ENCODE measurements at places on chromosomes 12 and 14.
A peak's percentile ranks its signal among the peaks of the same experiment; 100 is the strongest.

- DNase-seq, result no peak
These were observed 9.2 kb upstream of the ADCK1 start for GRCh38 chr14:77790566-77791224.

DNA sequence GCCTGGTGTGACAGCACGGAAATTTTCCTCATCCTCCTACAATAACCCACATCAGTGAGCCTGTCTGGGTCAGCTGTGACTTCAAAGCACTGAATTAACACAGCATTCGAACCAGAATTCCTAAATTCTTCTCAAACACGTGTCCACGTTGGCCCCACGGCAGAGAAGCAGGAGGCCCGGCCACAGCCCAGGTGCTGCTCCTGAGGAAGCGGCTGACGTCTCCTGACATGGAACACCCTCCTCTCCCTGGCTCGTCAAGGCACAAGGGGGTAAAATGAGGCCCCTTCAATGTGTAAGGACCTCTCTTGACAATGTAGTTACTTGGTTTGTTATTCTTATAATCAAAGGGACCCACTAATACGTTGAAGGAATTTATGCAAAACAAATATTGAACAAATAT lies 156.3 kb upstream of the GSC start:
- DNase-seq, result no peak

- DNase-seq, result no peak
These were observed 55.2 kb downstream of the PRICKLE1 start for GRCh38 chr12:42534184-42534838.

- DNase-seq, result peak; percentile 89
These were observed 3.6 kb upstream of the LGALS3 start for GRCh38 chr14:55125403-55125802.

GRCh38 chr12:97476255-97476654 lies 13.7 kb downstream of the RMST start:
- DNase-seq, result no peak

DNA sequence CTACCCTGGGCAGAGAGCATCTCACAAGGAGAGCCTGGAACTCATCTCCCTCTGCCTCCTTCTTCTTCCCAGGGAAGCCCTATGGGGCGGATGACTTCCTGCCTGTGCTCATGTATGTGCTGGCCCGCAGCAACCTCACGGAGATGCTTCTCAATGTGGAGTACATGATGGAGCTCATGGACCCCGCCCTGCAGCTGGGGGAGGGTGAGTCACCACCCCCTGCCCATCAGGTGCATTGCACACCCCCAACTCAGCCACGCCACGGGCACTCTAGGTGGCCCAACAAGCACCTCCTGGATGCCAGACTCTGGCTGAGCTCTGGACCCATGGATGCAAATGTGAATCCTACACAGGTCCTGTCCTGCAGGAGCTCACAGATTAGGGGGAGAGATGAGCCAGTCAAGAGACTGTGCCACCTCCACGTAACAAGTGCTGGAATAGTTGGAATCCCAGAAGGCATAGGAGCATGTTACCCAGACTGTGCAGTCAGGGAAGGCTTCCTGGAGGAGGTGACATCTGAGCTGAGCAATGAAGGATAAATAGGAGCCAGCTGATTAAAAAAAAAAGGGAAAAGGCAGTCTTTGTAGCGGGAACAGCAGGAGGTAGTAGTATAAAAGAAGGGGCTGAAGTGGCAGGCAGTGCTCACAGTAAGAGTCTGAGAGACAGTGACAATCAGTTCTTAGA lies 71.9 kb downstream of the LGMN start:
- no peak for DNase-seq

DNA sequence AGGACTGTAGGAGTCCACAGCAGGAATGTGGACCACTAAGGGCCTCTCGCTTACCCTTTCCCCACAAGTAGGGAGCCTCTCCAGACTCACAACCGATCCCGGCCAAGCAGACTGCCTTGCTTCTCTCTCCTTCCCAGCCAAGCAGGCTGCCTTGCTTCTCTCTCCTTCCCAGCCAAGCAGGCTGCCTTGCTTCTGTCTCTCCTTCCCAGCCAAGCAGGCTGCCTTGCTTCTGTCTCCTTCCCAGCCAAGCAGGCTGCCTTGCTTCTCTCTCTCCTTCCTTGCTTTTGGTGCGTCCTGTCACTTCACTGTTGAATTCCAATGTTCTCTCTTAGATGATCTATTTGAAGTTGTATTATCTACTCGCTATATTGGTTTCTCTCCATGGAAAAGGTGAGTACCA lies 32.6 kb upstream of the CCND2 start:
- DNase-seq, result no peak

DNA sequence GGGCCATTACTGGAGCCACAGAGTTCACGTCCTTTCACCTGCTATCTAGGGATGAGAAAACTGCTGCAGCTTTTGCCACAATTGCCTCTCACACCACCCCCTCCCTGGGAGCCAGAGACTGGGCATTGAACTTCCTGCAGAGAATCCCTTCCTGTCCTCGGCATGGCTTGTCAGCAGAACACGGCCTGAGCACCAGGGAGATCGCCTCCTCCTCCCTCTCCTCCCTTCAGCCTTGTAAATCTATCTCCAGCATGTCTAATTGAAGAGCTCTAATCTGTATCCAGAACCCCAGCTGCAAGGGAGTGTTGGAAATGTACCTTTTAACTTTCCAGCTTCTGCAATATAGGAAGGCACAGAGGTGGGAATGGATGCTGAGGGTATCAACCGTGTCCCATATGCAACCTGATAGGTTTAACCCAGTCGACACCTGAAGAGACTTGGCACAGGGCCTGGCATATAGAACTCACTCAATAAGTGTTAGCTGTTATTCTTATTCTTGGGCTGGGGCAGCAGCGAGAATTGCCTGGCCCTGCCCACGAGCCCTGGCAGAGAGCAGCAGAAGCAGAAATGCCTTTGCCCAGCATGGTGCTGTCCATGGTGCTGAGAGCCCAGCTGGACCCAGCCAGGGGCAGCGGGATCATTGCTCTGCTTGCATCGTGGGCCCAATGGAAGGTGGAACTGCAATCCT lies 26.8 kb downstream of the TMEM63C start:
- peak; percentile 54 for DNase-seq

DNA sequence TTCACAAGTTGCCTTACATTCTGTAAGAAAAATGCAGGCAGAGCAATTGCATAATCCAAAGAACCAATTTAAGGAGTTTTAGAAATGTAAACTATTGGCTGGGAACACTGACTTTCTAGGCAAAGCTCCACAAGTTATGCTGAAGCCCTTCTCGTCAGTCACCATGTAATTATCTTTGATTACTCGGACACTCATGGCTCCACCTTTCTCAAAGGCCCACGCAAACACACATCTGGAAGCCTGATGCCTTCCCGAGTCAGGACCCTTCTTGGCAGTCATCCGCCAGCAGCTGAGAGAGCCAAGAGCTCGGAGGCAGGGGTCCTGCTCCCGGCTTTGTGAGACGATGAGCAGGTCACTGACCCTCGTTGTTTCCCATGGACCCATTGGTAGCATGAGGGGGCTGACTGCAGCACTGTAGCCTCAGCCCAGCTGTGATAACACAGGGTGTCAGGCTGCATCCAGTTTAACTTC lies 202.2 kb downstream of the TMEM132D start:
- DNase-seq, result no peak

DNA sequence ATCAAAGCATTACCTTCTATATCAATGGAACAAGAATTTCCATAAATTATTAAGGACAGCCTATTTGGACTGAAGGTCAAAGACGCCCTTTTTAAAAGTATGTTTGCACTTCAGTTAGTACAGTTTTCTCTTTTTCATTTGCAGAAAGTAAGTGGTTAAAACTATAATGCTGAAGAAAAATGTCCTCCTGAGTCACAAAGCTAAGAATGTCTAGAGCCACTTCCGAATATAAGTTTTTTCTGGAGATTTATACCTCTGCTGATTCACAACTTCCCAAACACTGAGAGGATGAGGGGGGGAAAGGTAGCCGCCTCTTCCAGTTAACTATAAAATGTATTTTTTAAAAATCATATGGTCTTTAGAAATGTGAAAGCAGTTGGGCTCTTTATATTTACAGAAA lies 84.9 kb downstream of the DUSP6 start:
- no peak for DNase-seq

DNA sequence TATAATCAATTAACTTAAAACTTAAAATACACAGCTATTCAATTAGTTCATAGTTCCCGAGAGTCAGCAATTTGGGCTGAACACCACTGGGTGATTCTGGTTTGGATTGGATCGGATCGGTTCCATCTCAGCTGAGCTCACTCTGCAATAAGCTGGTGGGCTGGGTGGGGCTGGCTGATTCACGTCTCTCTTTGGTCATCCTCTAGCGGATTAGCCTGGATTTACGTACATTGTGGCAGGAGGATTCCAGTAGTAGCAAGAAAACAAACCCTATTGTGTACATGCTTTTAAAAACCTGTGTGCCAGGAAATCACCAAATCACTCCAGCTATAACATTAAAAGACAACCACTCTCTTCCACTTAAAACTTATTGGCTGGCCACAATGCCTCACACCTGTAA lies 3.2 kb upstream of the CLEC4C start:
- DNase-seq, result no peak

DNA sequence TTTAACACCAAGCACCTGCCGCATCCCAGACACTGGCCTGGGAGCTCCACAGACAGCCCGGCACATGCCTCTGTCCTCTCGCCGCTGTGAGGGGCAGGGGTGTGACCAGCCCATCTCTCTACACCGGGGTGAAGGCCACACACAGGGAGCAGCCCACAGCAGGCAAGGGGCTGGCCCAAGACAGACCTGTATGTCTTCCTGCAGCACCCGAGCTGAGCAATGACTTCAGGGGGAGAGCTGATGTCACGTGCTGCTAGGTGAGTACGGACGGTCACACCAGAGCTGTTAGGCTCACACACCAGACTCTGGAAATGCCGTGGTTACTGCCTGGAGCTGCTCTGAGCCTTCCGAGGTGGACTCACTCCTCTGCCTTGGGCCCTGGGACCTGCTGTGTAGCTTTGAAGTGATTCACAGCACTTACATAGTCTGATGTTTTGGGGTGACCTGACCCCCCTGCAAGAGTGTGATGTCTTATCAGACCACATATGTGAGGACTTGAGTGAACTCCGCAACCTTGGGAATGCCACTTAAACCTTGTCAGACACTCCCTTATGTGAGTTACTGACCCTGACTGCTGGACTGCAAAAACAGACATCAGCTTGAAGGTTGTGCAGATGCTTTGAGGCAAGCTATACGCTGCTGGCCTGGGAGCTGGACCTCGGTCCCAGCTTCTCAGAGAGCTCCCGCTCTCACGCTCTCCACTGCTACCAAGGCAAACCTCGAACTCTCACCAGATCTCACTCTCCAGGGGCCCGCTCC lies 1.8 kb downstream of the XRCC3 start:
- no peak for DNase-seq

GRCh38 chr12:32698285-32698684 lies 19.2 kb downstream of the DNM1L start:
- DNase-seq, result no peak

DNA sequence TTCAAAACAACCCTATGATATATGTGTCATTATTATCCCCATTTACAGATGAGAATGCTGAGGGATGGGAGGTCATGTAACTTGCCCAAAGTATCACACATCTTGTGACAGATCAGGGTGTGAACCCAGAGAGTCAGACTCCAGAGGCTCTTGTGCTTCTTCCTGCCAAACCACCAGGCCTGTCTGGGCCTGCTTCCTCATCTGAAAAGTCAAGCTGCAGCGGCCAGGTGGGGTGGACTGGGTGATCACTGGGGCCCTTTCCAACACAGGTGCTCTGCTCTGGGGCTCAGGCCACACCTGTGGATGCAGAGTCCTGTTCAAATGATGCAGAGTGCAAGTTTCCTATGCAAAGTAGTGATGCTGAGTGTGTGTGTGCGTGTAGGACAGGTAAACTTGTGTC lies 26.7 kb downstream of the TSPAN11 start:
- no peak for DNase-seq

DNA sequence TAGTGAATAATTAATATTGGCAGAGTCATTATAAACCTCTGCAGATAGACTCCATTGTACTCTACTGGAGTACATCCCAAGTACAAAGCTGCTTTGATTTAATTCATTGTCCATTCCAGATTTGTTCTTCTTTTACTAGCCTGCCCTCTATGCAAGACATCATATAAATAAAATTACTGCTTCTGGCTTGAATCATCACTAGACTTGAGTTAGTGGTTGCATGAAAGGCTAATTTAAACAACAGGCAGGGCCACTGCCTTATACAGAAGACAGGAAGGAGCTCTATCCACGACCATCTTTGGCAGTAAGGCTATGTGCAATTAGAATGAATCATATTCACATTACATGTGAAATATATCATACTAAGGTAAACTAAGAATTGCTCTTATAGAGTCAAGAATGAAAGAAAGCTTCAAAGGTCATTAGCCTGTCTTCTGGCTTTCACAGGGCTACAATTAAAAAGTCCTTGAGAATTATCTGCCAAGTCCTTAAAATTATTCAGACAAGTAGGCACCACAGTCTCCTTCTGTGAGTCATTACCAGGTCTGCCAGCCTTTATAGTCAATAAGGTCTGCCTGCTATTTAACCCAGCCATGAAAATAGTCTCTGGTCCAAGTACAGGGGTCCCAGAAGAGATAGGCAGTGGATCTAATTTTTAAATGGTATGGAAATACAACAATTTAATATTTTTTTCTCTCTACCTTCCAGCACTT lies 631.8 kb downstream of the TMTC2 start:
- no peak for DNase-seq
